ENCODE measurements at places on chromosomes 1 and 21.
A peak's percentile ranks its signal among the peaks of the same experiment; 100 is the strongest.

GRCh38 chr1:82465024-82465423 is 664.3 kb downstream of the ADGRL2 start:
- no peak for DNase-seq

DNA sequence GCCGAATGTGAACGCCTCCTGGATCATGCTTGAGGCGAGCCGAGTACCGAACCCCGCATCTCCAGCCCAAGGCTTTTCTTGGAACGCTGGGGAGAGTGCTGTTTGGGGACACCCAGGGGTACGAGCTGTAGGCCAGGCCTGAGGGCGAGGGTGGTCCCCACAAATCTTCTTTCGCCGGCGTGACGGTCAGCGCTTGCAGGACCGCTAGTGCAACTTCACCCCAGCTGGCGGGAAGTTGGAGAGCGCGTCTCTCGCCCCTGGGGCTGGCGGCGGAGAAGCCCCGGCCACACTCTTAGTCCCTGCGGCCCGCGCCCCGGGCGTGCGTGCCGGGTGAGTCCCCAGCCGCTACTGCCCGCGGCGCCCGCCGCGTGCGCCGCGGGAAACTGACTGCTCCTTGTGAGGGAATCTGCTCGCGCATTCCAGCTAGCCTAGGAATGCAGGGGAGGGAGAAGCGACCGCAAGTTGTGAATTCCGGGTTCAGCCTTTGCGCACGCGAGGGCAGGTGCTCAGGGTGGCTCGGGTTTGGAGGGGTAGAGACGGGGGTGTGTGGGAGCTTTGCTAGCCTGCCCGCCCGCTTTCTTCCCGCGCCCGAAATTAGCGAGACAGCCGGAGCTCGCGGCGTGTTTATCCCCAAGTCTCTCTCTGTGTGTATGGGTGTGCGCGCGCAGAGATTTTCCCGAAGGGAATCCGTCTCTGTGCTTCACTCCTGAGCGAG is 884 bp downstream of the LHX4 start:
- no peak for DNase-seq

GRCh38 chr1:12420171-12420570 is 190.3 kb downstream of the VPS13D start:
- DNase-seq = no peak

GRCh38 chr1:46452931-46453325 is 36.7 kb upstream of the DMBX1 start:
- DNase-seq = no peak

DNA sequence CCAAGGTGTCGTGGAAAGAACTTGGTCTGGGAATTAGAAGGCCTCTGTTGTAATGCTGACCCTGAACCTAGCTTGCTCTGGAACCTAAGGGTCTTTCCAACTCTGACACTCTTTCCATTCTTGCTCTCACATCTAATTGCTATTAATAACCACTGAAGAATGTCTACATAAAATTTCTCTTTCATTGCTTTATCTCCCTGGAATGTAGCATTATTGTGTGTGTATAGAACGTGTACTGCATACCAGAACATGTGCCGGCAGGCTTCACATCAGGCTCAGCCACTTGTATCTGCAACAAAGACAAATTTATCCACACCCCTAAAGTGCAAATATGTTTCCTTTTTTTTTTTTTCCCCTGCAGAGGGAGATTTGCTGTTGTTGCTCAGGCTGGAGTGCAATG is 13.9 kb upstream of the LAX1 start:
- DNase-seq = no peak

GRCh38 chr1:184075055-184076029 is 23.8 kb downstream of the TSEN15 start:
- DNase-seq = peak; percentile 37

GRCh38 chr1:13766592-13767564 is 66.9 kb downstream of the PRDM2 start:
- no peak for DNase-seq

- no peak for DNase-seq
Observed at GRCh38 chr21:41092312-41092711, 75.6 kb upstream of the BACE2 start.

DNA sequence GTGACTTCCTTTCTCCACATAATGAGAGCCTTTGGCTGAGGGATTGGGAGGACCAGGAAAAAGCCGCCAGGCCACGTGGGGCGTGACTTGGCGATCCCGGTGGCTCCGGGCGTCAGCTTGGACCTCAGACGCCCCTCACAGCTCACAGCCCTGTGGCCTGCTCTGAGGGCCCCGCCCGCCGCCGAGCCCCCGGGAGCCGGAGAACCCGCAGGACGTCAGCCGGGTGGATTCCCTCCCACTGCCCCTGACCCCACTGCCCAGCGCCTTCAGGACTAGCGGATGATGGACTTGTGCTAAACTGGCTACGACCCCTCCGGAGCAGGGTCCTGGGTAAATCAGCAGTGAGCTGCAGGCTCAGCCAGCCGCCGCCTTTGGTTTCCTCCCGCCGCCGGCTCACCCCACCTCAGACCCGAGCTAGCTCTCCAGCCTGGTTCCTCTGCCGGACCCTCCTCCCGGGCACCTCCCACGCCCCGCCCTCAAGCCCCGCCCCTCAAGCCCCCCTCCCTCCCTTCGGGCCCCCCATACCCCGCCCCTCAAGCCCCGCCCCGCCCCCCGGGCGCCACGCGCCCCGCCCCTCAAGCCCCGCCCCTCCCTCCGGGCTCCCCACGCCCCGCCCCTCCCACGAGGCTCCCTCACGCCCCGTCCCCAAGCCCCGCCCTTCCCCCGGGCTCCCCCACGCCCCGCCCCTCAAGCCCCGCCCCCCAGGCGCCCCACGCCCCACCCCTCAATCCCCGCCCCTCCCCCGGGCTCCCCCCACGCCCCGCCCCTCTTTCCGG is 10.0 kb upstream of the FAAP20 start:
- peak; percentile 94 for DNase-seq

GRCh38 chr1:56510642-56511021 is 68.7 kb downstream of the PLPP3 start:
- no peak for DNase-seq

- DNase-seq = peak; percentile 89
Observed at GRCh38 chr1:230426246-230427093, at the start of gene PGBD5. Gene PGBD5, minus strand, starts transcription at chr1:230426332. Its CDS starts 404 bp downstream, at chr1:230425928.

DNA sequence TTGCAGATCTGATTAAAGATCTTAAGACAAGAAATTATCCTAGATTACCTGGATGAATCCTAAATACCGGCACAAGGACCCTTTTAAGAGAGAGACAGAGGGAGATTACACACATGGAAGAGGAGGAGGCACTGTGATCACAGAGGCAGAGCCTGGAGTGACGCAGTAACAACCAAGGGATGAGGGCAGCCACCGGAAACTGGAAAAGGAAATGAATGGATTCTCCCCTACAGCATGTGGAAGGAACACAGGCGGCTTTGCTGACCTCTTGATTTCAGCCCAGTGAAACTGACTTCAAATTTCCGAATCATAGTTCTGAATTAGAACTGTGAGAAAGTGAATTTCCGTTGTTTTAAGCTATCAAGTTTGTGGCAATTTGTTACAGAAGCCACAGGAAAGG is 50.2 kb upstream of the IVNS1ABP start:
- DNase-seq = peak; percentile 38

- peak; percentile 89 for DNase-seq
Observed at GRCh38 chr1:92298573-92299476, at the start of the genes GLMN and RPAP2. Gene GLMN, minus strand, starts transcription at chr1:92298987. Its CDS starts 988 bp downstream, at chr1:92297999. Gene RPAP2, plus strand, starts transcription at chr1:92299059. Its CDS starts 15 bp downstream, at chr1:92299074.

GRCh38 chr21:45323487-45324311 is 36.0 kb upstream of the POFUT2 start:
- DNase-seq = peak; percentile 18

GRCh38 chr1:160953030-160953429 is 1.6 kb downstream of the ITLN2 start:
- DNase-seq = no peak

DNA sequence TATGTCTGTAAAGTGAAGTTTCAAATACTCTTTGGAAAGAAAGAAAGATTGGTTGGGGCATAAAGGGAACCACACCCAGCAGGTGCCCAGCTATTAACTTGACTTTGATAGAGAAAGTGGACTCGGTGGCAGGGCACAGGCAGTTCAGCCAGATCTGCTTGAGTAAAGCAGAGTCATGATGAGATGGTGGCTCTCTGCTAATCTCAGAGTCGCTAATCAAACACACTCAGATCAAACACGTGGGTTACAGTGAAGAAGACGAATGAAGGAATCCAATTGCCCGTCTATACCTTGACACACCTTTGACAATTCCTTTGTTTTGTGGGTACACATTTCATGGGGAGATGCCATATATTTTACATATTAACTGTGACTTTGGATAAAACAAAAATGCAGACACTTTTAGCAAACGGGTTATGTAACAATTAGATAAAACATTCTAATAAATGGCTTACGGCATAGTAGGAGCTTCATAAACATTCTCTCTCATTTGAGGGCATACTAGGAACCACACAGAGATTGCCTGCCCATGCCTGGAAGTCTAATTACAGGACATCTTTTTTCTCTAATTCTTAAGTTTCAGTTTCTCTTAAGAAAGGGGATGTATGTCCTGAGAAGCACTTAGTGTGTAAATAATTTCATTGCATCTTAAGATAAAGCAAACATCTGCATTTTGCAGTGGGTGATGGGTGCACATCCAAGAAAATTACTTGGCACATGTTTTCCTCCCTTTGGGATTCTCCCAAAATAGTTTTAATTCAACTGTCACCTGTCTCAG is 7.2 kb downstream of the CBR1 start:
- no peak for DNase-seq

GRCh38 chr1:201598396-201598795 is 59.5 kb downstream of the NAV1 start:
- peak; percentile 6 for DNase-seq

DNA sequence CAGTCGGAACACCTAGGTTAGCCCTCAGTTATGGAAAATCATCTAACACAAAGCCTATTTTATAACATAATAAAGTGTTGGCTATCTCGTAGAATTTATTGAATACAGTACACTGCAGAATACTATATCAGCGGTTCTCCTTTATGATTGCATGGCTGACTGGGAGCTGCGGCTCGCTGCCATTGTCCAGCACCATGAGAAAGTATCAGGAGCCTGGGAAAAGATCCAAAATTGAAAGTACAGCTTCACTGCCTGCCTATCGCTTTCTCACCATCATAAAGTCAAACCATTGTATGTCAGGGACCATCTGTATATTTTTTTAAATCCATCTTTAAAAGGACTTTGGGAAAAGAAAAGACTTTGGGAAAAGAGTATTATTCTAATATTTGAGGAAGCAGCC is 111.9 kb upstream of the RAVER2 start:
- no peak for DNase-seq

- peak; percentile 71 for DNase-seq
Observed at GRCh38 chr1:942864-943533, 16.1 kb downstream of the NOC2L start.

GRCh38 chr1:23194119-23194984 is 22.9 kb downstream of the HTR1D start:
- DNase-seq = no peak

- no peak for DNase-seq
Observed at GRCh38 chr1:243258731-243259130, 2.9 kb downstream of the SDCCAG8 start.

- peak; percentile 21 for DNase-seq
Observed at GRCh38 chr1:3065396-3065795, 3.6 kb upstream of the PRDM16 start.

DNA sequence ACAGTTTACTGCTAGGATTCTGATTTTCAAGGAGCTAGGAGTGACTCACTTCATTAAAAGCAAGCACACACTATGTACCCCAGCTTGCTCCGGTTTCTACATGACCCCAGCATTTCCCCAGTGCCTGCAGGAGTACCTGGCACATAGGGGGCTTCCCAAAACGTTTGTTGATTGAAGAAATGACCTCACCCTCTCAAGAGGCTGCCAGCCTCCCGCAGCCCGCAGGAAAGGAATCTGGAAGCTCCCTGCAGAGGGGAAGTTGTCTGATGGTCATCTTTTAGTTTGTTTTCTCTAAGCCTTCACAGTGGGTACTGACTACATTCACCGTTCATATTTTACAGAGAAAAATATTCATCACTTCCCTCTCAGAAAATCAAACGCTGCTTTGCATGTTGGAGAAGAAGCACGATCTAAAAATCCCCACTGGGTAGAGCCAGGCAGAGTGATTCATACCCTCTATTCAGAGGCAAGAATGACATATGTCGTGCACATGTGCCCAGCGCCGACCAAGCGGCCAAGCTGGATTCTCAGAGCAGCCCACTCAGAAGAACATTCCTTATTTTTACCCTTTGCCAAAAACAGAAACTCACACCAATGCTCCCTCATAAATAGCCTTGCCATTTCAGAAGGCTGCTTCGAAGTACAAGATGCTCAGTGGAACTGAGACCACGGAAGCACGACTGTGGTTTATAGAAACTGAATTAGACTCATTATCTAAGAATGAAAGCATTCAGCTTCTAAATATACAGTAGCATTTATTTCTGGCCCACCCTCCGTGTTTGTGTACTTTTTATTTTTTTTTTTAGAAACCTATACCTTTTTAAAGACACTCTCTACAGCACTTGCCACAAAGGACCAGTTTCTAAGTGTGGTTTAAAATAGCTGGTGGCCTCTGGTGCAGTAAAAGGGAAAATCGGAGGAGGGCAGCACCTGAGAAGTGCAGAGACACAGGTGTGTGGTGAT is 143.2 kb downstream of the MIS18A start:
- peak; percentile 62 for DNase-seq

DNA sequence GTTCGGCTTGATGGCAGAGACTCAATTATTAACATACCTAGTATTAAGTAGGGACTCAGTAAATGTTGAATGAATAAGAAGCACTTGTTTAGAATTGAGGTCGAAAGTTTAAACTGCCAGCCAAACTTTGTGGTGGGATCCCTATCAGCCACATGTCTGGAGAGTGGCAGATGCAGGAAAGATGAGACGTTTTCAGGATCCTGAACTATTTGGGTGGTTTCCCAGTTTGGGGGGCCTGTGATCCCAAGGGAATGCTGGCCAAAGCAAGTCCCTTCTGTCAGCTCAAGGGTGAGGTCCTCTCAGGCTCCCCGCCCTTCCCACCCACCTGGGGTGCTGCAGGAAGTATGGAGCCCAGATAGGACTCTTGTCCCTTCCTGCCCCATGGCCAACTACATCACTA is 38.6 kb downstream of the KCNC4 start:
- DNase-seq = no peak

DNA sequence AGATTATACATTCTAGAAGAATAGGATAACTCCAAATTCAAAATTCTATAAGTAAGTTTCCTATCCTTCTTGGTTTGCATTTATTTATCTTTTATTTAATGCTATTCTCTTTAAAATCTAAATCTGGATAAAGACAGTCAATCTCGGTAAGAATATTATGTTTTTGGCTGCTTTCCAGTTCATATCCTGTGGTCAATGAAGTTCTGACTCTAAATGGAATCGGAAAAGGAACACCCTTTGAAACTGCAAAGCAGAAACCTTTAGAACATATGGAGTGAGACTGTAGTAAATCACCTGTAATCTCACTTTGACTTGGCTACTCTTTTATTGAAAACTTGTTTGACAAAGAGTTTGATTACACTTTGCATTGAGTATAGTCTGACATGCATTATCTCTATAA is 85.2 kb downstream of the KIFAP3 start:
- no peak for DNase-seq

DNA sequence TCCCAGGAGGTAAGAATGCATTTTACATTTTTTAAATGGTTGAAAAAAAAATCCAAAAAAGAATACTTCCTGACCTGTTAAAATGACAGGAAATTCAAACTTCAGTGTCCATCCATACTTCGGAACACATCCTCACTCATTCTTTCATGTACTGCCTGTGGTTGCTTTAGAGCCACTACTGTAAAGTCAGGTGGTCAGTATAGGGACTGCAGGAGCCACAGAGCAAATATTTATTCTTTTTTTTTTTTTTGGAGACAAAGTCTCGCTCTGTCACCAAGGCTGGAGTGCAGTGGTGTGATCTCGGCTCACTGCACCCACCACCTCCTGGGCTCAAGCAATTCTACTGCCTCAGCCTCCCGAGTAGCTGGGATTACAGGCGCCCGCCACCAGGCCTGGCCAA is 124.7 kb downstream of the CLIC6 start:
- no peak for DNase-seq

All from right hindlimb (tissue), 1 donor.